ENCODE measurements at places on chromosomes 6 and 20.

- DNase-seq, result no peak
Measured at GRCh38 chr6:84514089-84514971, 250.1 kb downstream of the TBX18 start.

DNA sequence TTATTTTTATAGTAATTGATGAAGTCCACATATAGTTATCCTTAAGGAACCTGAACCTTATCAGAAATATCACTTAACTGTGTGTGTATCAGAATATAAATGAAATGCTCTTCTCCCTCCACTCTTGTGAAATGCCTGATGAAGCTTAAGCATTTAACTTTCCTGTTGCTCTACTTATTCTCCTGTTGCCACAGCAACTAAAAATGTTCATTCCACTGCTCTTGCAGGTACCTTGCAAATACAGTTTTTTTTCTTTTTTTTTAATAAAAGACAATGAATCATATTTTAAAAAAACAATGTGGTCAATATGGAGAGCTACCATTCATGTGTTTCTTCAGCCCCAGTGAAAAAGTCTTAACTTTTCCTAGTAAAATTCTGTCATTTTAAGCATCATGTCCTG is 210.3 kb downstream of the RFPL4B start:
- DNase-seq, result no peak

- DNase-seq, result no peak
Measured at GRCh38 chr20:4053071-4053919, 37.9 kb upstream of the RNF24 start.

DNA sequence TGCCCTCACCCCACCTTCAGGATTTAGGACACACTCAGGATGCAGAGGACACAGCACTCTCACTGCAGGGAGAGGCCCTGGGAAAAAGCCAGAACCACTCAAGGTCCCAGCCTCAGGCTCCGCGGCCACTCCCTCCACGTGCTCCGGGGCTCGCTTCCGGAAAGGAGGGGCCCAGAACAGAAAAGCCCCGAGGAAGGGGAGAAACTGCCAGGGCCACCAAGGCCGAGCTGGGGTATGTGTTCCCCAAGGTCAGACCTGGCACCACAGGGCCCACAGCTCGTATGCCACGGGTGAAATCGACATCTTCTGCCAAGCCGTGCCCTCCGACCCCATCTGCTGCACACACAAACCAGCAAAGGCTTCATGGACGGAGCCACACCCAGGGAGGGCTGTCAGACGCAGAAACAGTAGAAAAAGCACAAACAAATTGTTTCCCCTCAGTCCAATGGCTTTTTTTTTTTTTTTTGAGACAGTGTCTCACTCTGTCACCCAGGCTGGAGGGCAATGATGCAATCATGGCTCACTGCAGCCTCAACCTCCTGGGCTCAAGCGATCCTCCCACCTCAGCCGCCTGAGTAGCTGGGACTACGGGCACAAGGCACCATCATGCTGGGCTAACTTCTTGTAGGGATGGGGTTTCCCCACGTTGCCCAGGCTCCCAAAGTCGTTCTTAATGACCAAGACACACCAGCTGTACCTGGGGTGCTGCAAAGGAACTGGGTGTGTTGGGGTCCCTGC is 33.4 kb downstream of the SLC2A4RG start:
- DNase-seq, result no peak

DNA sequence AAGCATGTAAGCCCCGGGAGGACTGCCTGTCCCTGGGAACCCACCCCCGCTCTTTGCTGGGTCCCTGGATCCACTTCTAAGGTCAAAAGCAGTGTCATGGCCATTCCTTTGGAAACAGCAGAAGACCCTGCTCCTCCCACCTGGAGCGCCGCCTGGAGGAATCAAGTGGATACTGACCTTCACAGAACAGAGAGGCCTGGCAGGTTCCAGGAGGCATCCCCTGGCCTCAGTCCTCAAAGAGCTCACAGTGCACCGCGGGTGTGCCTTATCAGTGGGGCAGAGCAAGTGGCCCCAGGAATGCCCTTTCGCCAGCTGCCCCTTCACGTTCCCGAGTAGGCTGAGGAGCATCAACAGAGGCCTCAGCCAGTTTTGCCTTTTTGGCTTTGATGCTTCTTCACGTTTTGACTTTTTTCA is 11.1 kb upstream of the SLC4A11 start:
- no peak for DNase-seq

DNA sequence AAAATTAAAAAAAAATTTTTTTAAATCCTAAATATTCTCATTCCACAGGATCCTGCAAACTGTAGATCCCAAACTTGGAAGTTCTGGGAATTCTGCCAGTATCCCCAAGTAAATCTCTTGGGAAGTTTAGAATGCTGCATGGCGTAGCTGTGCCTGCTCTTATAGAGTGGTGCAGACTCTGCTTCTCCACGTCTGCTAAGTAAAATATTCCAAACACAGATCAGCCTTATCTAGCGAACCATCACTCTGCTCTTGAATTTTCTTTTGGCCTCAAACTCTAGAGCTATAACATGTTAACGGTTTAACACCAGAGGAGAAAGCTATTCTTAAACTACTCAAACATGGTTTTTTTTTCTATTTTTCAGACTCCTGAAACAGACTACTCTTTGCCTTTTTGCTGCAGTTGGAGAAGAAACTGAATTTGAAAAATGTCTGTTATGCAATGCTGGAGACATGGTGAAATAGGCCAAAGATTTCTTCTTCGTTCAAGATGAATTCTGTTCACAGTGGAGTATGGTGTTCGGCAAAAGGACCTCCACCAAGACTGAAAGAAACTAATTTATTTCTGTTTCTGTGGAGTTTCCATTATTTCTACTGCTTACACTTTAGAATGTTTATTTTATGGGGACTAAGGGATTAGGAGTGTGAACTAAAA is 138.5 kb upstream of the AKAP12 start:
- no peak for DNase-seq

GRCh38 chr6:43858161-43859153 is 88.4 kb downstream of the VEGFA start:
- no peak for DNase-seq

- DNase-seq, result no peak
Measured at GRCh38 chr6:53172468-53172803, 23.8 kb upstream of the GCM1 start.

DNA sequence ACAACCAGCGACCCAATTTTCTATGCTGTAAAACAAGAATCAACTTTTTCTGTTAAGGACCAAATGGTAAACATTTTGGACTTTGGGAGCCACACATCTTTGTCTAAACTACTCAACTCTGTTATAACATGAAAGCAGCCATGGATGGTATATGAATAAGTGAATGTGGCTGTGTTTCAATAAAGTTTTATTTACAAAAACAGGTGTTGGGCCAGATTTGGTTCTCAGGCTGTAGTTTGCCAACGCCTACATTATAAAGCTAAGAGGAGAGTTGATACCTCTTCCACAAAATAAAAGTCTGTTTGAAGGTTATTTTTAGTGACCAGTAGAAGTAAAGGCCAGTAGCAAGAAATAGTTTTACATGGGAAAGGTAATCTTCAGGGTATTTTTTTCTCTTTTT is 60.4 kb upstream of the SDHAF4 start:
- no peak for DNase-seq

- DNase-seq, result no peak
Measured at GRCh38 chr6:72941751-72942150, 283.5 kb downstream of the KHDC1L start.

DNA sequence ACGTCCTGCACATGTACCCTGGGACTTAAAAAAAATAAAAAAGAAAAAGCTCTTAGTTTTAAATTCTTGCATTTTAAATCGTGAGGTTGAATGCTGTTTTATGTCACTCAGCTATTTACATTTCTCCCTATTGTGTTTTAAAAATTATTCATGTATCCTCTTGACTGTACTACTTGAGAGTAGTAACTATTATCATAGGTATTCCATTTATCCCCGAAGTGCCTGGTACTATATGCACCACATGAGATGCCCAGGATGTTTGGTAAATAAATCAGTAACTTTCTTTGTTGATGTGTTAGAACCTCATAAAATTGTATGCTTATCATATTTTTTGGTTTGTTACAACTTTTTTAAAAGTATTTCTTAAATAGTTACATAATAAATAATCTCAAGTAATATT is 18.4 kb downstream of the MAP3K4 start:
- no peak for DNase-seq

GRCh38 chr6:9250852-9251251 is 815.5 kb upstream of the SLC35B3 start:
- no peak for DNase-seq

DNA sequence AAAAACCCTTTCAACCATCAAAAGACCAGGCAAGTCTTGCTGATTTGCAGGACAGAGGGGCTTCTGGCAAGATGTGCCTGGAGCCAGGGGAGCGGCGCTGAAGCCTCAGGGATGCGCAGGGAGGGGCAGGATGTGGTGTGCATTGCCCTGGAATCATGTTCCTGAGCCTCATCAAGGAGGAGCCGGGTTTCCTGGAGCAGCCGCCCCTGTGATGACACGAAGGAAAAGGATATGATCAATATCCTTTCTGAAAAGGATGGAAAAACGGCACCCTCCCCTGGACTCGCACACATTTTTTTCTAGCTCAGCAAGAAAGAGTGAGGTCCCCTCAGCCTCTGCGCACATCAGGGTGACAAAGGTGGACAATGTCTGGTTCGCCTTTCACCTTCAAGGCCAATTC is 173.1 kb upstream of the SSTR4 start:
- DNase-seq, result no peak

DNA sequence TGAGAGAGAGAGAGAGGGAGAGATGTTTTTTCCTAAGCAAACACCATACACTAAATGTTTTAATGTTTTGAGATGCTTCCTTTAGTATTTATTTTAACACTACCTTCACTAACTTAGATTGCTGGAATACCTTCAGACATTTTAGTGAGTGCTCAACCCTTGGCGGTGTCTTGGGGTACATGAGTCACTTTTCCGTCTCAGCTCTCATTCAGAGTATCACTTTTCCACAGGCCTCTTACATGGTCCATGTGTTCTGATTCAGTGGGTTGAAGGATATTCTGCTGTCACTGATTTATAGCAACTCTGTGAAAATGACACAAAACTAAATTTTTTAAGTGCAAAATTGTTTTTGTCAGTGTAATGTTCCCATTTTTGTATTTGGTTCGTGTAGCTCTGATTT is 217.9 kb downstream of the CLVS2 start:
- no peak for DNase-seq

- no peak for DNase-seq
Measured at GRCh38 chr6:131314838-131315237, 179.6 kb downstream of the AKAP7 start.

DNA sequence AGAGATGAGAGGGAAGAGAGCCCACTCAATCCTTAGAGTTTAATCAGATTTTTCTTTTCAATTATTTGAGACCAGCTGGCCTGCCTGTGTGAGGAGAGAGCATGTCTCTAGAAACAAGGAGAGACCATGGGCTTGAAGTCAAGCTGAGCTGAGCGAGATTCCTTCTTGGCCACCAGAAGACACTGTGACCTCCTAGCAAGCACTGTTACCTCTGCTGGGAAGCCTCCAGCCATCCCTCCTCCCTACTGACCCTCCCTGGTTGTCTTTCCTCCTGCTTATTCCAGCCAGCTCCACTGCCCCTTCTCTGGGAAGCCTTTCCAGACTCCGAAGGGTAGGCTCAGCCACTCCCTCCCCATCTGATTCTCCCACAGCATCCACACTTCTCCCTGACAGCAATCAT is 110.0 kb downstream of the SCML4 start:
- no peak for DNase-seq

DNA sequence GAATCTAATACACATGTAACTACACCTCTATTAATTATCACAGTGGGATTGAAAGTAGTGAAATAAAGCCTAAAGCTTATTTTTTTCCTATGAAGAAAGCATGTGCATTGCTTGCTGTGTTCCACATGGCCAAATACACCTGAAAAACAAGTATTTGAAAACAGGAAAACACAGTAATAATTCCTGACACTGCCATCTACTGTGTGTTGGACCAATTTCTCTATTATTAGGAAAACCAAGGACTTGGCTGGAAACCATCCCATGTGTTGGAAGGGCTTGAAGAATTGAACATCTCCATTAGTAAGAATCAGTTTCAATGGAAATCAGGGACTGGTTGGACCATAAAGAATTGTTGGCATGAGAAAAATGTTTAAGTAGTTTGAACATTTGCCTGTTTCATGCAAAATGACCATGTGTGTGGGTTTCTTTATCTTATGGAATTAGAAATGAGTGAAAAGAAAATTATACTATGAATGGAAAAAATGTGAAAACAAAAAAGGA is 124.1 kb downstream of the PHF3 start:
- no peak for DNase-seq

- no peak for DNase-seq
Measured at GRCh38 chr6:6659600-6660327, 71.2 kb downstream of the LY86 start.

DNA sequence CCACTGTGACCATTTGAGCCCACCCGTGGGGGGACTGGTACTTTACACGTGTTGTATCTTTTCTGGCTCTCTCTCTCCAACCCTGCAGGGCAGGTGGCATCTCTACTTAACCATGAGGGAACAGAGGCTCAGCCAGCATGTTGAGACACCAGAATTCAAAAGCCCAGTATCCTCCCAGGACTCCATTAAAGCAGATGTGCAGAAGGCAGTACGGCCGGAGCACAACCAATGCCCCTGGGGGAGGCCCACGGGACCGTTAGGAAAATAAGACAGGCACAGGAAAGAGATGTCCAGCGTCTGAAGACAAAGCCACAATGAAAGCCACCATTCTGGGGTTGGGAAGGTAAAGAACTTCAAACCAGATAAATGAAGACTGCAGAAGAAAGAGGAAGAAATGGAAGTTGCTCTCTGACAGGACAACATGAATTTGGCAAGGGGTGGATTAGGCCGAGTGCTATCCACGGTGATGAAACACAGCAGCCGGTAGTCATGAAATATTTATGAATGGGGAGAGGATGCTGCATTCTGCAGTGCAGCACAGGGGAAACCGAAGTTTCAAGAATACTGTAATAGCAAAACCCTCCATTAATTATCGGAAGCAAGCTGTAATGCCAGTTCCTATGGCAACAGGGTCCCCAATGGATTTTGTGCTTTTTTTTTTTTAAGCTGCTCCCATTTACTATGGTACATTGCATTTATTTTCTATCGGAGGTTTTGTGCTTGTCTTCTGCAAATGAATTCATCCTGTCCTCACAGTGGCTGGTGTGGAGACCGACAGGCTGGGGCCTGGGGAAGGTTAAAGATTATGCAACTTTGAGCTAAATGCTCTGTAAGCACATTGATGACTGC is 179.4 kb downstream of the NRN1 start:
- no peak for DNase-seq

GRCh38 chr6:43887340-43887858 is 117.4 kb downstream of the VEGFA start:
- no peak for DNase-seq

- DNase-seq, result no peak
Measured at GRCh38 chr6:170314983-170315382, 8.4 kb downstream of the FAM120B start.

DNA sequence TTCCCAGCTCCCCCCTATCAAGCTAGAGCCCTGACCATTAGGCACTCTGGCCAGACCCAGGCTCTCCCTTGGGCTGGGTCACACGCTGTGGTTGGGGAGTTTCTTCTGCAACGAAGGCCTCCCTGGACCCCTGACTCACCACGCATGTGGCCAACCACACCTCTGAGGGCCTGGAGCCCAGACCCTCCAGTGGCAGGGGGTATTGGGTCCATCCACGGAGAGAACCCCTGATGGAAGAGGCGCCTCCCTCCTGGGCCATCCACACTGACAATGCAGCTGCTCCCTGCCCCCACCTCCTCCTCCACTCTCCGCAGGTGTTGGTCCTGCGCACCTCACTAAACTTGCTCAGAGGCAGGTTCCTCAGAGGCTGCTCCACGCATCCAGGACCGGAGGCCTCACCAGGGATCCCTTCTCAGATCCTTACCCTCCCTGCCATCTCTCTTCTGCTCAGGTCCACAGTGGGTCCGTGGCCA is 125.4 kb downstream of the RNASET2 start:
- no peak for DNase-seq

GRCh38 chr6:113115196-113115595 is 741.9 kb upstream of the MARCKS start:
- no peak for DNase-seq

All from GOT3 (cell line).